ENCODE measurements at places on chromosomes 12 and 14.

- H3K4me1 ChIP-seq = peaks cover 10% of the 10 kb centered on the region
- H3K36me3 ChIP-seq = peaks cover 3% of the 10 kb centered on the region
- H3K27me3 ChIP-seq = no peaks in the 10 kb centered on the region
- no peak for DNase-seq
- H3K4me3 ChIP-seq = no peak overlapping the region
Observed at GRCh38 chr12:124385219-124385969, 90.5 kb downstream of the RFLNA start.

- H3K27me3 ChIP-seq = no peaks in the 10 kb centered on the region
- H3K4me3 ChIP-seq = peak overlapping the region; percentile 42
- H3K36me3 ChIP-seq = peaks cover 44% of the 10 kb centered on the region
- peak; percentile 53 for DNase-seq
- peak overlapping the region; percentile 96 for H3K27ac ChIP-seq
Observed at GRCh38 chr14:93962701-93963601, 13.4 kb downstream of the ASB2 start.

- H3K4me1 ChIP-seq = peaks cover 14% of the 10 kb centered on the region
- no peak overlapping the region for H3K27ac ChIP-seq
- no peak for DNase-seq
- H3K36me3 ChIP-seq = peaks cover 13% of the 10 kb centered on the region
Observed at GRCh38 chr12:123266679-123267277, 4.9 kb downstream of the CDK2AP1 start.

DNA sequence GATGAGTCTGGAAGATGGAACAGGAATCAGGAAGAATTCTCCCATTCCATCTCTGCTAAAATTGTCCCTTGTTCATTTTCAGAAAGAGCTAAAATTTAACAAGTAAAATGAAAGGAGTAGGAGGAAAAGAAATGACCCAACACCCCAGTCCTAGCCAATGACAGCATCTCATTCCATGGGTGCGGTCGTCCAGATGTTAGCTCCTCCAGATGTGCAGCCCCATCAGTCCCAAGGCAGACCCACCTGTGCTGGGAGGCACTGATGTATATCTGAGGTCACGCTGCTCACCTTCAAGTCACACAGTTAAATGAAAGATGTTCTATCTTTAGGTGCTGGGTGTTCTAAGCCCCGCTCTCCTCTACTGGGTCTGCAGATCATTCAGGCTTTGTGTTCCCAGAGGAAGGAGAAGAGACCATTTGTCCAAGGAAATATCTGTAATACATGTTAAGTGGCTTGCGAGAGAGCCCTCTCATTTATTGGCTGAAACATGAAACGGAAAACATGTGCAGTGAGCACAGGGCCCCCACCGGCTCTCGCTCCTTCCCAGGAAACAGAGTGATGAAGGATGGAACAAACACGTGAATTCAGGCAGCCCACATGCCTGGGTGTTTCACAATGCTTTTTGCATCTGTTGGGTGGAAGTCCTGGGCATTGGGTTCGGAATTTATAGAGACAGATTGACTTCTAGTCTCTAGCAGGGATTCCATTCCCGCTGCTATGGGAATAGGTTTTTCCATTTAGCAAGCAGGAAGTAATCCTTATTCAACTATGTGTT is 294.6 kb downstream of the NUAK1 start:
- DNase-seq = no peak
- no peaks in the 10 kb centered on the region for H3K27me3 ChIP-seq
- H3K4me1 ChIP-seq = no peaks in the 10 kb centered on the region
- no peak overlapping the region for H3K4me3 ChIP-seq

GRCh38 chr12:98572010-98572409 is 21.5 kb upstream of the SLC25A3 start:
- H3K4me3 ChIP-seq = no peak overlapping the region
- H3K27me3 ChIP-seq = no peaks in the 10 kb centered on the region
- H3K27ac ChIP-seq = no peak overlapping the region
- no peak for DNase-seq

DNA sequence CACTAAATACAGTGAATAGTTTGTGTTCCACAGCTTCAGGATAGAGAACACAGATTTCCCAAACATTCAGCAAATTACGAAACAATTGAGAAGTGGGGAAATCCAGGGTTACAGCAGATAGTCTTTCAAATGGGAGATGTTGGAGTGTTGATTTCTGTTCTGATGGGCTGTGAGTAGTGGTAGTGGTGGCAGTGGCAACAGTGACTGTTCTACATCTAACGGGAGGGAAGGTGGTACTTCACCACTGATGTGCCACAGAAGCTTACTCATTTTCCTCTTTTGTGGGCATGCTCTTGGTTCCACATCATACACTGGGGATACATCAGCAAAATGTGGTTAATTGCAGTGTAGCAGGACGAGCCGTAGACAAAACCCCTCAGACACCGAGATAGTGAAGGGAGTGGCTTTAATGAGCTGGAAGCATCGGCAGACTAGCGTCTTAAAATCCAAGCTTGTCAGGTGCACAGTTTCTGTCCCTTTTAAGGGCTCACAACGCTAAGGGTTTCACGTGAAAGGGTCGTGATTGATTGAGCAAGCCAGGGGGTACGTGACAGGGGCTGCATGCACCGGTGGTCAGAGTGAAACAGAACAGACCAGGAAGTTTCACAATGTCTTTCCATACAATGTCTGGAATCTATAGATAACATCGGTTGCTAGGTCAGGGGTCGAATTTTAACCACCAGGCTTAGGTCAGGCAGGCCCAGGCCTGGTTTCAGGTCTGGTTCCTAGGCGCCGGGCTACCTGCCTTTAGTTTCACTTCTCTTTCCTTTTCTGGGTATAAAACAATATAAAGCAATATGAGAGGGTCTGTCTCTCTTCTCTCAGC is 330.6 kb upstream of the FBXO33 start:
- H3K27ac ChIP-seq = peak overlapping the region; percentile 68
- DNase-seq = peak; percentile 24
- H3K4me3 ChIP-seq = peak overlapping the region; percentile 60
- peaks cover 13% of the 10 kb centered on the region for H3K4me1 ChIP-seq
- no peaks in the 10 kb centered on the region for H3K36me3 ChIP-seq

DNA sequence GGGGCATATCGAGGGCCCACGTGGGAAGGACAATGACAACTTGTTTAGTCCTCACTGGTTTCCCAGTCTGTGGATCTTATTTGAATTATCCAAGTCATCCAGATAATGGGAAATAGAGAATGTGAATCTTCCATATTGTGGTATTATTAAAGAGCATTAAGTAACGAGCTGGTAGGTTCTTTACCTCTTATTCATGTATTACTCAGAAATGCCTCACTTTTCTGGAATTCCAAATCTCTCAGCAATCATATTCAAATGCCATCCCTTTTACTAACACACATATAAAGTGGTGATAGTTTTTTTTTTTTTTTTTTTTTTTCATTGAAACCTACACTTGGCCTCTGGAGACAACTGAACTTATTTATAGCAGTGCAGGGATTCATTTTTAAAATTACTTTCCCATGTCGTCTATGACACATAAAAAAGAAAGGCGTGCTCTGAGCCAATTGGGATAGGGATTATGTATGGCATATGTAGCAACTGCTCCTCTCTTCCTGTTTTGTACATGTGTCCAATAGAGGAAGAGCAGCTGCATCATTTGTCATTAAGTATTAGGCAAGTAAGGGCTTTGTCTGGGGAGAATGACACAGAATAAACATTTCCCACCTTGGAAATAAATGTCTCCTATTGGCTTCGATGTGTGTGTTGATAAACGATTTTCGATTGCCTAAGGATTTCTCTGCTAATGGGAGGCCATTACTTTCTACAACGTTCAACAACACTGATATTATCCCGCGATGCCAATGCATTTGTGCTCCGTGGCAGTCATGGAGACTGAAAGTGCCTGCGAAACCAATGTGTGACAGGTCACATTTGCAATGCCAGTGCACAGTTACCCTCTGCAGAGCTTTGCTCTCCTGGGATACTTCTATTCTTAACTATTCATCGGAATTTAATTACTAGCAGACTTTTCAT is 78.6 kb upstream of the IFNG-AS1 start:
- H3K36me3 ChIP-seq = peaks cover 3% of the 10 kb centered on the region
- no peak overlapping the region for H3K4me3 ChIP-seq
- no peaks in the 10 kb centered on the region for H3K27me3 ChIP-seq
- no peak for DNase-seq

GRCh38 chr14:78974691-78975090 is 804.5 kb downstream of the NRXN3 start:
- no peaks in the 10 kb centered on the region for H3K4me1 ChIP-seq
- no peaks in the 10 kb centered on the region for H3K36me3 ChIP-seq
- no peak overlapping the region for H3K27ac ChIP-seq

DNA sequence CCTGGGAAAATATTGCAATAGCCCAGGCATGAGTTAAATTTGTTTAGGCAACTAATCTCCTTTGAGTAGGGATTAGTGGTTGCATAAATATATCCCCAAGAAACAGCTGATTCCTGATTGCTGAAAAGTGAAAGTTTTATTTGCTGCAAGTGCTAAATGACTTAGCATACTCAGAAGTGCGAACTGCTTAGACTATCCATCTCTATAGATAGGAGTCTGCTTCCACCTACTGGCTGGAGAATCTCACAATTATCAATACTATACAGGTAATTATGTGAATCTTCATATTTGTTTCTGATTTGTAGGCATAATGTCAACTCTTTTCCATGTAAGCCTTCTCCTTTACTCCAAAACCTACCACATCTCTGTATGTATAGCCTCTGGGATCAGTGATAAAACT is 12.0 kb upstream of the SLCO1B3 start:
- no peak overlapping the region for H3K27ac ChIP-seq
- no peak for DNase-seq
- no peak overlapping the region for H3K4me3 ChIP-seq
- H3K4me1 ChIP-seq = no peaks in the 10 kb centered on the region
- peaks cover 4% of the 10 kb centered on the region for H3K27me3 ChIP-seq

Data from activated naive CD8-positive, alpha-beta T cell treated with anti-CD3 and anti-CD28 coated beads for 36 hours (primary cell).